ENCODE measurements at places on chromosomes 5 and 9.

GRCh38 chr9:69234683-69235082 lies 60.6 kb downstream of the TJP2 start:
- no peak for DNase-seq

GRCh38 chr5:63228154-63228553 lies 649.5 kb downstream of the LRRC70 start:
- DNase-seq: no peak

DNA sequence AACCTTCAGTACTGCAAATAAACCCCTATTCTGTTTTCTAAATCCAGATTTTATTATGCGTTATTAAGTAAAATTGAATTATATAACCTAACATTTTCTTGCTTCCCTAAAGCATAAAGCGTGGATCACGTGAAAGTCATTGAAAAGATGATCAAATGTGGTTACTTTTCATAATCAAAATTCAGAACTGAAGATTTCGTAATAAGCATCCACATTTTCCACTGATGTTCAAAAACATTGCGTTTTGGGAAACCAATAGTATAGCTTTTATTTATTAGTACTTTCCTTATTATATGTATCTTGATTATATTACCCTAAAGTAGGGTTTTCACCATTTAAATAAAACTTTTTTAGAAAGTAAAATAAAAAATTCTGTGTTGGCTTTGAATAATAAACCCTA lies 1.8 kb downstream of the SLF1 start:
- DNase-seq: no peak

GRCh38 chr9:121567500-121568342 lies 68.1 kb upstream of the GGTA1 start:
- DNase-seq: no peak

DNA sequence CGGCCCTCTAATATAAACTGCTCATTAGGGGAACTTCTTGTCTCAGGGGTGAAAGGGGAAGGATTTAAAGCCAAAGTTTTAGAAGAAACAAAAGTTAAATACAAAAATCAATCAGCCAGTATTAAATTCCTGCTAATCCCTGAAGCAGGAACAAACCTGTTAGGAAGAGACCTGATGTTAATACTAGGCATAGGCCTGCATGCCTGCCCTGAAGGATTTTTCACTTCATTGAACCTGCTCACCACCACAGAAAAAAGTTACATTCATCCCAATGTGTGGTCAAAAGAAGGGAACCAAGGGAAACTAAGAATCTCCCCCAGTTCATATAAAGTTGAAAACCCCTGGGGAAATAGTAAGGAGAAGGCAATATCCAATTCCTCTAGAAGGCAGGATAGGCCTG lies 9.4 kb upstream of the RNF180 start:
- no peak for DNase-seq

GRCh38 chr5:176500511-176500910 lies 36.7 kb downstream of the RNF44 start:
- DNase-seq: no peak

- peak; percentile 73 for DNase-seq
Measured at GRCh38 chr5:132427281-132428146, 58.0 kb downstream of the SLC22A5 start.
